ENCODE measurements at places on chromosomes 1 and 21. TPM values are rescaled to one million over a fixed set of nuclear protein-coding genes. Genes with fewer than 3 reads are reported as not detected.

DNA sequence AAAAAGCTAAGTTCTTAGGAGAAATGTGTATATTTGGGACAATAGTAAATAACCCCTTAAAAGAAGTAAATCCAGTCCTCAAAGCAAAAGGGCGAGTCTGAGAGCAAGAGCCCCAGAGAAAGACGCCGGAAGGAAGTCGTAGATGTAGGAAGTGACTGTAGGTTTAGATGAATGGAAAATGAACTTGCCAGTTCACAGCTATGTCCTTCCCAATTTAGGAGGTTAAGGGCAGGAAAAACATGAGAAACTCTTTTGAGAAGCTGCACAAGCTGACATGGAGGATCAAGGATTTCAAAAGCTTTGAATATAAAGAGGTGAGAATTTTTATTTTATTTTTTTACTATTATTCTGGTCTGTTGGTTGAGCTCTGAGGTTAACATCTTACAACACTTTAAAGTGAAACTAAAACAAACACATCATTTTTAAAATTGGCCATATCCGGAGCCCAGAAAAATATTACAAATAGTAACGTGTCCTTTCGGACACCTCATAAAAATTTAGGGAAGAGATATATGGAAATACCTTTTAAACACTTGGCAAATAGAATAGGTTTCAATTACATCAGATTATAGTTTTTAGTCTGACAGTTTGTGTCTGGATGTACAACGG, 1178.6 kb downstream of the MRPL39 start:
- DNase-seq, result no peak

GRCh38 chr1:36084497-36085115, 712 bp downstream of the TEKT2 start:
- no peak for DNase-seq

Gene GUCA2A
- not detected for total RNA-seq

- no peak for DNase-seq
Measured at GRCh38 chr1:20141001-20141400, 1.9 kb downstream of the PLA2G2F start.

- no peak for DNase-seq
Measured at GRCh38 chr1:110242062-110242461, 31.9 kb downstream of the KCNC4 start.

DNA sequence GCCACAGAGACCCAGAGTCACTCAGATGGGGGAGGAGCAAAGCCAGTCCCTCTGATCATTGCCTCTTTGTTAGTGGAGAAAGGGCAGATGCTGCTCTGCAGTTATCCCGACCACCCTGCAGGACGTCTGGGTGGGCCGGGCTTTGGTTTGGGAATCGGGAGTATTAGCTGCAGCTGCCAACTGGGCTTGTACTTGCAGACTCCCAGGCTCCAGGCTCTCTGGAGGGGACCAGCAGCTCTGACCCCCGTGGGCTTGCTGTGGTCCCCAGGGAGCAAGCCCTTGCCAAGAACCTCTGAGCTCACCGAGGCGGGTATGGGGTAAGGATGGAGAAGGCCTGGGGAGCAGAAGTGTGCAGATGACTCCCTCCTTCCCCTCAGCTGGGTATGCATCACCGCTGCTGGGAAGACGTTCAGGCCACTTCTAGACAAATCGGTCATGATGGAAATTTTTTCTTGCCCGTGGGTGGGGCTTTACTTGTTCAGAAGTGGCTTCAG, 21.6 kb downstream of the MAPKAPK2 start:
- DNase-seq, result no peak
